Activated T-cell treated with anti-CD3 and anti-CD28 coated beads, Interleukin-2, amount 50 U/mL, for 4 hours (primary cell): ENCODE measurements at places on chromosomes 11 and 22.

DNA sequence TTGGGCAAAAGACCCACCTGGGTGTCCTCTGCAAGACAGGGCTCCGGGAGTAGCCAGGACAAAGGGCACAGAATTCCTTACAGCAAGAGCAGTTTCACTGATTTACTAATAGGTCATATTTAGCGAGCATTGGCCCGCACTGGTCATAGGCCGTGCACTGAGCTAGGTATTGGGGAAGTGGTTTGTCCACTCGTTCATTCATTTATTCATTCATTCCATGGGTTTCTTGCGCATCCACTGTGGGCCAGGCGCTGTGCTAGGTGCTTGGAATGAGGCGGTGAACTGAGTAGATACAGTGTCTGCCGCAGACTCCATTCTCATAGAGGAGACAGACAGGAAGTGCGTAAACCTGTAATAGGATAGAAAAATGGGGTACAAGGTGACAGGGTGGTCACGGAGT, 13.2 kb upstream of the LINC01488 start:
- DNase-seq: no peak

DNA sequence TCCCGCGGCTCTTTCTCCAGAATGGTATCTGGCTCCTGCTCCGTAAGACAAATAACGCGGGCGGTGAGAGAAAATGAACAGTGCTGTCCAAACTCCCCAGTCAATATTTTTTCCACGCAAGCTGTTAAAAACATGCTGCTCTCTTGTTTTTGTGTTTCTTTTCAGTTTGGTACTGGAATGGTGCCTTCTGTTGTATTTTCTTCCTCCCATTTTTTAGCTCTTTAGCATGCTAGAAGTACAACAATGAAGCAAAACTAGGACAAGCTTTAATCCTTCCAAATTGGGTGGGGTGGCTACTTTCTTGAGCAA, 599 bp upstream of the PPP2R1B start:
- DNase-seq: no peak

DNA sequence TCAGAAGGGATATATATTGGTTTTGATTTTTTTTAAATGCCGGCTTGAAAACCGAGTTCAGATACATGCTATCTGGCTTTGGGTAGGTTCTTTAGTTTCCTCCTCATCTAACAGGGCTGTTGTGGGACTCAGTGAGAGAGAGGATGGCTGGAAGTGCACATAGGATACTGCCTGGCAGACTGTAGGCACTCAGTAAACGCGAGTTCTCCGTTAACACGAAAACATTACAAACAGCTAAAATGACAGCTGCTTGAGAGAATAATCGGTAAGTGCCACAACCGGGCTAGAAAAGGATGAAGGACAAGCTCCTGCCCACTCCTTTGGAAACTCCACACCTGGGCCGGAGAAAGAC, 369 bp downstream of the XRRA1 start:
- no peak for DNase-seq

DNA sequence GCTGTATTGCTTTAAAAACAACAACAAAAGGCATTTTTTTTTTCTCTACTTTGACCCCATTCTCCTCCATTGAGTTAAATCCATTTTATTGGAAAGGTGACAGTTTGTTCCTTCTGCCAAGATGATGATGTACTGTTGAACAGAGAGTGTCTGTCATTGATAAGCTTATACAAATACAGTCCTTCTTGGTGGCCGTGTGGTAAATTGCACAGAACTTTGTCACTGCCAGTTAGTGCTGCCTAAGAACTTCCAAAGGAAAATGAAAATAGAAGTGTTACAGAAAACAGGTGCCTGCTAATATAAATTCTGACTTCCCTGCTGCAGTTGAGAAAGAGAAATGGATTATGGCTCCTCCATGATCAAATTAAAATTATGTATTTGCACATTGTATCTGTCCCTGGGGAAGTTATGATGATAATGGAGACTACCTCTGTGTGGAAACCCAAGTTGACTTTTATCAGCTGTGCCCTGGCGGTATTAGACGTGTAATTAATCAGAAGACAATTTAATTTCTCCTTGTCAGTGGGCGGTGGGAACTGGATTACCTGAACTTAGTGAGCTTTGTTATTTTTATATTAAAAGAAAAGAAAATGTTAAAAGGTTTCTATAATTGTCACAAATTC, 546.7 kb downstream of the CNTN5 start:
- DNase-seq: no peak

DNA sequence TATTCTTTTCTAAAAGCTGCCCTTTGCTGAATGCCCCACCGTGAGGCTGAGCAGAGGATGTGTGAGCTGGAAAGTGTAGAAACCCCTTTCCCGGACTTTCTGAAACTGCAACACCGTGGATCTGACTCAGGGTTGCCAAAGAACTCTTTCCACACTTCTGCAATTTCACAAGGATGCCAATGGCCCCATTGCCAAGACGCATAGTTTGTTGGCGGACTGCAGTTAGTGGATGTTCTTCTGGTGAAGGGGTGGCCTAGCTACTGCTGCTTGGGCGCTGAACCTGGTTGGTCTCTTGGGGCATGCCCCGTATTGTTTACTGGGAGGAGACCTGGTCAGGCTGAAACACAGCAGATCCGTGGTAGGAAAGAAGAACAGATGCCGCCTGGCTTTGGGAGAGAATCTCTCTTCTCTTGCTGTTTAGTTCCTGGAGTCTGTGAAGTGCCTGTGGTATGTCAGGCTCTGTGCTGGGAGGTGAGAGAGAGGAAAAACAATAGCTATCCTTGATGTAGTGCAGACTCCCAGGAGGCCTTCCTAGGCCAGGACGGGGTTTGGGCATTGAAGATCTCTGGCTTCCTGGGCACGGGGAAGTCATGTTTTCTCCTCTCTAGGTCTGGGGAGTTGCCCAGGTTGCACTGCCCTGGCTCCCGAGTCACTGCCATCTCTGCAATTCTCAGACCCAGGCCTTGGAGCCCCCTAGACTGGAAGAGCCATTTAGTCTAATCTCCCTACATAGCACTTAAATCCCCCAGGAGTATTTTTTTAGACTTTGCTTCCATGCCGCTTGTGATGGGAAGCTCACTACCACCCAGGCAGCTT, 26.9 kb downstream of the CD82 start:
- DNase-seq: no peak

DNA sequence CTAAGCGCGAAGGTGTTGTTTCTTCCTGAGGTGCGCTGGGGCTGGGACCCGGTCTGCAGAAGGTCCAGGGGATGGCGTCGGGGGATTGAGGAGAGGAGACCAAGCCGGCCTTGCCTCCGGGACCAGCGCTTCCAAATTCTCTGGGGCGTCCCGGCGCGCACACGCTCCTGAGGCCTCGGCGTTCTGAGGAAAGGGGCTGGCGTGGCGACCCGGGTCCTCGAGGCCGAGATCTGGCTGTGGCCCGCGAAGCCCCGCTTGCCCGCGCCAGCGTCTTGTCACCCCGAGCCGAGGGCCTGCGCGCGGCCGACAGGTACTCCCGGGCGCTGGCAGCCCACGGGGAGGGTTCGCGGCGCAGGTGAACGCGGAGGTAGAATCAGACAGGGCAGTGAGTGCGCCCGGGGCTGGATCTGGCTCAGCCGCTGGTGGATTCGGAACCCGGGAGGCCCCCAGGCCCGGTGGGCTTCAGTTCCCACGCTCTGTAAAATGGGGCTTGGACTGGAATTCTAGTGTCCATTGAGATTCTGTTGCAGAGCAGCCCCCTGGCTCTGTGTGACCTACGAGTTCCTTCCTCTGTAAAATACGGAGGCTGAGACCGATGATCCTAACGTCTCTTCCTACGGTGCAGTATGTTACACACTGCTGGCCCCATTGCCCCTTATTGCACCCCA, 14.7 kb downstream of the SSH3 start:
- no peak for DNase-seq
